ENCODE measurements at places on chromosomes 1 and 21.

DNA sequence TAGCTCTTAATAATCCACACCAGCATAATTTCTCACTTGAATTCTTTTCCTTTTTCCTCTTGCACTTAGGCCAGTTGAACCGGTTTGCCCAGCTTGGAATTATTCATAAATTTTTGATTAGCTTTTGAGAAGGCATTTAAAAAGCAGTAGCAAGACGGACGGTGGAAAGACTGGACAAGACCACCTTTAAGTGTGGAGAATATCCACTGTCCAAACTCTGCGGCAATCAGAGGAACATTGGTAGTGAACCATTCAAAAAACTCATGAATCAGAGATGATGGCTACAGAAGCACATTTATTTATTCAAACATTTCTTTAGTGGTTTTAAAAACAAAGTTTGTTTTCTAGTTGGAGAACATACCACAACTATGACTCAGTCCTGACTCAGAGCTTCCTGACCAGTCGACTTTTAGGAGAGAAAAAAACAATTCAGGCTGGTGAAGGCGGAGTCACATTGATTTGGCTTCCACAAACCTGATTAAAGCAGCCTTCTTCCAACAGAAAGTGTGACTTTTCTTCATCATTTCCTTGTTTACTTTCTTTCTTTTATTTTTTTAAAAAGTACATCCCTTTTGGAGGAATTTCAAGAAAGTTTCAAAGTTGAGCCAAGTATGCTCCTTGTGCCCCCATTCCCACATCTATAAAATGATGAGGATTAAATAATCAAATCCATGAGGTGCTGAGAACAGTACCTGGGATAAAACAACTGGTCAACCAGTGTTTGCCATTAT lies 128.8 kb downstream of the ADSS2 start:
- DNase-seq, result no peak

- no peak for DNase-seq
Measured at GRCh38 chr1:20792196-20792595, 5.1 kb upstream of the HP1BP3 start.

DNA sequence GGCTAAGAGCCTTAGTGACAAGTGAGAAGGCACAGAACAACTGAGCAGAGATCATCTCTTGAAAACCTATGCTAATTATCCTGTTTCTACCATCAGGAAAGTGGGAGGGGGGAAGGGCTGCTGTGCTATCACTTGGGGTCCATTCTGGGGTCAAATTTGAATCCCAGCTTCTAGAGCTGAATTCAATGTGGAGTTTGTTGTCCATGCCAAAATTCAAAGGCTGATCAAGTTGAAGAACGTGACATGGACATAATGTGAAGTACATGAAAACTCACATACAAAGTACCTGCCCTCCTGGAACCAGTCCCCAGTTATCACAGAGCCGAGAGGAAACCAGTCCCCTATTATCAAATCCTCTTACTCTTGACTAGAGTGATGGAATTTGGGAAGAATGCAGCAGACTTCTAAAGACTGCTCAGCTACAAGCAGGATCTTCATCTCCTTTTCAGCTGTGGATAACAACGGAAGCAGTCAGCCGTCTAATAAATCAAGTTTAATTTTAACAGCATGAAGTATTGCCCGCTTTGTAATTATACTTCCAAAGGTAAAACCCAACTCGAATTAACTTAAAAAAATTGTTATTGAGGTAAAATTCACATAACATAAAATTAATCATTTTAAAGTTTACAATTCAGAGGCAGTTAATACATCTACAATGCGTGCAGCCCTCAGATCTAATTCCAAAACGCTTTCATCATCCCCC lies 78.3 kb downstream of the SLC45A1 start:
- no peak for DNase-seq

- no peak for DNase-seq
Measured at GRCh38 chr21:43911015-43911934, 46.3 kb downstream of the AGPAT3 start.

DNA sequence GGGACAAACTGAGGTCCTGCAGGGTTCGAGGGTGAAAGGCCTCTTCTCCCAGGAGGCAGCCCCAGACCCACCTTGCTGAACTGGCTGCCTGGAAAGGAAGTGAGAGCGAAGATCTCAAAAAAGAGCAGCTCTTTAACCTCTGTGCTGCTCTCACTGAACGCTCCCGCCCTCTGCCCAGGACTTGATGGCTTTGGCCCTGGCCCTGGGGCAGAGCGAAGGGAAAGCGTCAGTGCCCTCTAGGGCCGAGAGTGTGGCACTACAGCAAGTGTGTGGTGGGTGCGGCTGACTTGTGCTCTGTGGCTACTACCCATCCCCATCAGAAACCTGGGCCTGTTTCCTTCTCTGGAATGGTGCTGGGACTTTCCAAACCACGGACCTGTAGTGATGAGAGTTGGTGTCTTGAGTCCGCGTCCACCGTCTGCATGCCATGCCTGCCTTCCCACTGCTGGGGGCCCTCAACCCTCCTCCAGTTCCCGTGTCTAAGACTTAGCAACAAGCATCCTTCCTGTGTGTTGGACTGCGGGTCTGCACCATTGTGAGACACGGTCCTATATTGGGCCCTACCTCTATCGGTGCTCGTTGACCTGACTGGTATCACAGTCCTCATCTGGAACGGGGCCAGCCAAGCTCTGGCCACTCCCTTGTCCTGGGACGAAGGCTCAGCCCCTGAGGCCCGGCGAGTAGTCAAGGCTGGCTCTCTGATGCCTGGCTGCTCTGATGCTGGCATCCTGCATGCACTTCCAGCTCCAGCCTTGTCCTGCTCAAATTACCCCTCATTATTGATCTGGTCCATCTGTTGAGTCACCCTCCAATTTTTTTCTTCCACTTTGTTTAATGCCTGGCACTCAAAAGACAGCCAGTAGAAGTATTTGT lies 180.3 kb downstream of the DISC1 start:
- DNase-seq, result no peak

GRCh38 chr1:201648907-201649721 lies 110.2 kb downstream of the NAV1 start:
- no peak for DNase-seq

DNA sequence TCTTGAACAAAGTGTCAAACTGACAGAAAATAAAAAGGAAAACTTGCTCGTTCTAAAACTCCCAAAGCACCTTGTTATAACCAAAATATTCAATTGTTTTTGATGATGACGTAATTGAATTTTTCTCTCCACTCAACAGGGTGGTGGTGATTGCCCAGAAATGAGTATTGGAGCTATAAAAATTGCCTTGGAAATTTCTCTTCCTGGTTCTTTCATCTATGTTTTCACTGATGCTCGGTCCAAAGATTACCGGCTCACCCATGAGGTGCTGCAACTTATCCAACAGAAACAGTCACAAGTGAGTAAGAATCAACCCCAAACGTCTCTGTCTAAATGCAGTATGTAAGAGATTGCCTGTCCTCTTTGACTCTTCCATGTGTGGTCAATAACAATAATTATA lies 130.1 kb downstream of the HMCN1 start:
- DNase-seq, result no peak

DNA sequence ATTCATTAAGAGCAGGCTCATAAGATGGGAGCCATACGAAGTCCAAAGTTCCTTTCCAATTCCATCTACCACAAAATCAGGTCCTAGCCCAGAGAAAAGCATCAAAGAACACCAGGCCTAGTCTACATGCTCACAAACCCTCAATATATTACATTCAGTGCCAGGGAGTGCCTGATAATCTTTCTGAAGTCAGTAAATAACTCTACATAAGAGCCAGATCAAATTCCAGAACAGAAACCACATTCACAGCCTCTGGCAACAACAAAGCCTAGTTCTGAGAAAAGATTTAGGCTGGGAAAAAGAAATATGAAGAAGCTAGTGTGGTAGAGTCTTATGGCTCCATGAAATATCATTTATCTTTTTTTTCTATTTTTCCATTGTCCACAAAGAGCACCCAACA lies 40.5 kb upstream of the RBBP5 start:
- DNase-seq, result no peak

DNA sequence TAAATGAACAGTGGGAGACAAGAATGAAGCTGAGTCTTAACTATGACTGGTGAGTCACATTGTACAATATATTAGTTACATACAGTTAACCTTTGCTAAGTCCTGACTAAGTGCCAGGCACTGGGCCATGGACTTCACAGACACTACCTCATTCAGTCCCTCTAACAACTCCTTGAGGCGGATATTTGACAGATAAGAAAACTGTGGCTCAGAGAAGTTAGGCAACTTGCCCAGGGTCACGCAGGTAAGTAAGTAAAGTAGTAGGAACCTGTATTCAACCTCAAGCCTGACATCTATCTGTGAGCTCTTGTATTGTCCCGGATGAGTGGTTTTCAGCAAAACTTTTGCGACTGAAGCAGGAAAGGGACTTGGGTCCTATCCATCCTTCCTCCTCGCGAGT lies 62.1 kb downstream of the GNG12 start:
- DNase-seq, result no peak

- no peak for DNase-seq
Measured at GRCh38 chr1:153577138-153577537, 11.5 kb upstream of the S100A2 start.

- DNase-seq, result no peak
Measured at GRCh38 chr1:225877580-225877979, 4.6 kb downstream of the TMEM63A start.

GRCh38 chr1:85387781-85388180 lies 77.2 kb downstream of the DDAH1 start:
- DNase-seq, result no peak

DNA sequence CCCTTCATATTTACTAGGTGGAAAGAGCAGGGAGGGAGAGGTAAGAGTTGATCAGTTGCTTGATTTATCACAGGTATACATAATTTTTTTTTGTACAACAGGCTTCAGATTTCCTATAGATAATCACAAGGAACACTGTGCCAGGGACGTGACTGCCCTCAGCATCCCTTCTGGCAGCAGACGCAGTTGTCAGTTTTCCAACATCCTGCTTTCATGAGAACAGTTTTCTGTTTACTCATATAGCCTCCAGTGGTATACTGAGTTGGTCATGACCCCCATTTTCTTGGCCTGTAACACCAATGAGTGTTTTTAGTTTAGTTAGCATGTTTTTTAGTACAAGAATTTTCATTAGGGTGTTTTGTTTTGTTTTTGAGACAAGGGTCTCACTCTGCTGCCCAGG lies 37.9 kb upstream of the PTPRF start:
- DNase-seq, result no peak

DNA sequence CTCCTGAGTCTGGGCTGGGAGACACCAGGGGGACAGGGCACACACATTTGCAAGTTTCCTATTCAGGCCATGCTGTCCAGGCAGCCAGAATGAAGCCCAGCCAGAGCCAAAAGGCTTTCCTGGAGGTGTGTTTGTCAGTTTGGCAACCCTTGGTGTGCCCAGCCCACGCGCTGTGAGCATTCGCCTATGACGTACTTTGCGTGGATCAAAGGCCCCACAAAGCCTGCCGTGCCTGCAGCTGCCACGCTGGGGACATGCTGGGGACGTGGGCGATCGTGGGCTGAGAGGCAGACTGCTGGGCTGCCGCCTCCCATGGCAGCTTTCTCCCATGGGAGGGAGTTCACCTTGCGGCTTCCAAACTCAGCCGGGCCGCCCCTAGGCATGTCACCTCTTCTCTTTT lies 57.5 kb downstream of the CD247 start:
- DNase-seq, result no peak

DNA sequence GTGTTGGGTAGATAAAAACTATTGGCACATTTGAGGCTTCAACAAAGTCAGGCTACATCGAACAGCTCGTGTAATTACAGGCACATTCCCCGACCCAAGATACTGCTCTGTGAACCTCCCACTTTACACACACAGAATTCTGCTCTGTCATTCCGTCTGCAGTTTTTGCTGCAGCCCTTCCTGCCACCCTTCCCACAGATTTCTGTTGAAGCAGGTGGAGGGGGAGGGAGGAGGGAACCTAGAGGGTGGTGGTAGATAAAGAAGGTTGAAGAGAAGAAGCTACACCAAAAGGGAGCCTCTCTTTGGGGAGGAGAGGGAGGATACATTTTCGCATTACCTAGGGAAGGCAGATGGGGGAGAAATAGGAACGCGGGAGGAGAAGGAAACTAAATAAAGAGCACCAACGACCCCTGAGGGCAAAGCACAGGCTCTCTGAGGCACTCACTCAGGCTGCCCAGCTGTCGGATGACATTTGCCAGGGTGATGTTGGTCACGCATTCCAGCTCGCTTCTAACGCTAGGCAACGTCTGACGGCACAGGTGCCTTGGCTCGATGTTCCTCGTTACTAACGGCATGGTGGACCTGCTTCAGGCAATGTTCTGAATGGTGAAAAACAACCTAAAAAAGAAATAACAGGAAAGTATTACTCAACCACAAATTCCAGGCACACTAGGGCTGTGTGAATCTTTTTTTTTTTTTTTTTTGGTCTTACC lies 36.0 kb downstream of the GPR3 start:
- DNase-seq, result no peak

DNA sequence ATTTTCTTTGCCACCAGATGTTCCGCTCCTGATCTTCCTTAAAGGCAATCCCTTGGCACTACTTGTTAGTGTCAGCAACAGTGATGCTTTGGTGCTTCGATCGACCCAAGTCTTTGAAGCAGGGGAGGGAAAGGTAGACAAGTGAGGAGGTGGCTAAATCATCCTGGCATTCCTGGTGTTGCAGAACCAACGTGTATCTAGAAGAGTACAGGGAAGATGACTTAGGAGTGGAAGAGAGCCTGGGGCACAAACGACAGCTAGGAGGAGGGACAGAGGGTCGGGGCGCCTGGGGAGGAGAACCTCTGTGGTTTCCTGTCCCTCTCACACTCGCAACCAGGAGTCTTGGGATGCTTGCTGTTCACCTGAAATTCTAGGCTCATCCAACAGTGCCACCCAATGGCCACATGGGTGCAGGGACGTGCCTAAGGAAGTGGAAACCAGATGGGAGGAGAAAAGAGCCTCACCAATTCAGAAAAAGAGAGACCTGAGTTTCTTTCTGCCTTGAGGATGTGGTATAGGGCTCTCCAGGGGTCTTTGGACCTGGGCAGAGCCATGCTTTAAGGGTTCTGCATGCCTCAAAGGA lies 9.5 kb upstream of the KCNA2 start:
- DNase-seq, result peak; percentile 5

DNA sequence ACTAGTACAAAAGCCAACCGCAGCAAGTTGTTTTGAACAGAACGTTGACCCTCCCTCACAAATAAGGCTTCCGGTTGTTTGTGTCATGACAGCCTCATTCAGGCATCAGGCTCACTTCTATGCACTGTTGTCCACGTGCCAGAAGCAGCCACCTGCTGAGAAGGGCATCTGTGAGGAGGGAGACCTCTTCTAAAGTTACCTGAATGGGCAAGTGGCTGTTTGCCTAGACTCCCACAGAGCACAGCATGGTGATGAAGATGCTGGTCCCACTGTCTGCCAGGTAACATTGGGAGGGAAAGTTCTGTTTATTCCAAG lies 176.1 kb downstream of the CLIC6 start:
- no peak for DNase-seq

DNA sequence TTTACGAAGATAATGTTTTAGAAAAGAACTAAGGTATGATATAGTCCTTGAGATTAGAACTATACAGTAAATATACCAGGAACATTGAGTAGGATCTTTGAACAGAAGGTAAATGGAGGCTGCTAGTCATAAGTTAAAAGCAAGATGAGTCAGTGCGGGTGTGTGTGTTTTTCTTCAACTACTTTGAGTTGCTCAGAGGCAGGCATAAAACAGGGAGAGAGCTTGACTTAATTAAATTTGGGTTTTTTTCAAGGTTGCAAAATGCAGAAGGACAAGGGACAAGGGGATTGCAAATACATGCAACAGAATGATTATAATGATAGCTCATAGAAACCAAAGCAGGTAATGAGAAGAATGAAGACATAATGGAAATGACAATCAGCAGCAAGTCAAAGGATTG lies 815.1 kb downstream of the NCAM2 start:
- DNase-seq, result no peak

All from NCI-H187 treated with DMSO at 0.1 percent for 48 hours (cell line).